GM23248 (cell line): ENCODE measurements at places on chromosomes 6 and 20.
A peak's percentile ranks its signal among the peaks of the same experiment; 100 is the strongest.

DNA sequence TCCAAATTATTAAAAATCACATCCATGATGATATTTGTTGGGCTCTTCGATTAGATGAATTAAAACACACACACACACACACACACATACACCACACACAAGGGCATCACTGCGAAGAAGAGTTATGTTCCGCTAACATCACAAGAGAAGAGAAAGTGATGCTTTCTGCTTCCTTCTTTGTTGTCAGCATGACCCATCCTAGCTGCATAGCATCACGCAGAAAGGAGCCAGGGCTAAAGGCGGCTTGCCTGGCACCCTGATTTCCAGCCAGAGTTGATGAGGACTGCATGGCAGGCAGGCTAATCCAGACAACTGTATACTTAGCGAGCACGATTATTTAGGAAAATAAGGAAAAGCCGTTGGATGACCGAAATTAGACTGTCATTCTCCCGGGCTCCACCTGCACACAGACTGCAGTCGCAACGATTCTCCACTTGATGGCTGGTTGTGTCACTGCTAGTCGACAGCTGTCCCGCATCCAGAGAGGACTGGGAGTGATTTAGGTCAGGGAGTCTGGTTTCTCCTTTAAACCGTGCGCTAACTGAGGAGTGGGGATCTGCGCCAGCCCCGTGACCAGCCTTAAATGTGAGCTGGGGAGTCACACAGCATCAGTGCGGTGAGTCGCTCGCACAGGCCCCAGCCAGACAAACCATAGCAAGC lies 70.6 kb upstream of the SOX4 start:
- DNase-seq, result no peak

- no peak for DNase-seq
Observed at GRCh38 chr6:142695016-142695415, 250.0 kb downstream of the HIVEP2 start.

- DNase-seq, result no peak
Observed at GRCh38 chr20:4216866-4217265, 201.5 kb upstream of the RNF24 start.

DNA sequence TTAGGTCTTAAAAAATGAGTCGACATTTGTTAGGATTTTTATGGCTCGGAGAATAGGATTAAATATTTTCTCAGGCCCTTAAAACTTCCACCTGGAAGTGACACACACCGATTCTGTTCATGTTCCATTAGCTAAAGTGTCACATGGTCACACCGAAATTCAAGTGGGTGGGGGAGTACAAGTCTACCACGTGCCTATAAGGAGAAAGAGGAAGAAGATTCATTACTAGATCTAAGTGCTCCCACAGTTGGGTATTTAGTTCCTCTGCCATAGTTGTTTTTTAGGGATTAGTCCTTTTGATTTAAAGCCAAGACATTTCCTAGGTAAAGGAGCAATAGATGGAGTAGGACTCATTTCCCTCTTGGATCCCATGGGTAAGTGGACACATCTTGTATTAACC lies 4.9 kb upstream of the TOX2 start:
- DNase-seq, result no peak

DNA sequence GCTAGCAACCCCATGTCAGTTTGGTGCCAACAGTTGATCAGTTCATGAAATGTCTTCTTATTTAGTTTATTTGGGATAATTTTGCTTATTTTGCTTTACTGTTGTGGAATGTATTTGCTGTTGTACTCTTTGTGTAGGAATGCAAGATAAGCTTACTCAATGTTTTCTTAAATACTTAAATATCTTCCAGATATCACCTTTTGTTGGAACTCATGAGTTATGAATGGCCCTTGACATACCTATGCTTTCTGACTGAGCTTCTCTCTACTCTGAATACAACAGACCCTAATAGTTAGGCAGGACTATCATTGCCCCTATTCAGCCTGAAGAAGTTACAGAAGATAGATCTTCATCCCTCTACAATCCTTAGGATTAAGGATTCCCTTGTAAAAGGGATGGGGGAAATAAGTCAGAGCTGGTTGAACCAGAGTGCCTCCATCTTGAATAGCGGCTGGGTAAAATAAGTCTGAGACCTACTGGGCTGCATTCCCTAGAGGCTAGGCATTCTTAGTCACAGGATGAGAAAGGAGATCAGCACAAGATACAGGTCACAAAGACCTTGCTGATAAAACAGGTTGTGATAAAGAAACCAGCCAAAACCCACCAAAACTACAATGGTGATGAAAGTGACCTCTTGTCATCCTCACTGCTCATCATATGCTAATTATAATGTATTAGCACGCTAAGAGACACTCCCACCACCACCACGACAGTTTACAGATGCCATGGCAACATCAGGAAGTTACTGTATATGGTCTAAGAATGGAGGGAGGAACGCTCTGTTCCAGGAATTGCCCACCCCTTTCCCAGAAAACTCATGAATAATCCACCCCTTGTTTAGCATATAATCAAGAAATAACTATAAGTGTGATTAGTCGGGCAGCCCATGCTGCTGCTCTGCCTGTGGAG lies 196.9 kb downstream of the AKAP7 start:
- DNase-seq, result no peak

DNA sequence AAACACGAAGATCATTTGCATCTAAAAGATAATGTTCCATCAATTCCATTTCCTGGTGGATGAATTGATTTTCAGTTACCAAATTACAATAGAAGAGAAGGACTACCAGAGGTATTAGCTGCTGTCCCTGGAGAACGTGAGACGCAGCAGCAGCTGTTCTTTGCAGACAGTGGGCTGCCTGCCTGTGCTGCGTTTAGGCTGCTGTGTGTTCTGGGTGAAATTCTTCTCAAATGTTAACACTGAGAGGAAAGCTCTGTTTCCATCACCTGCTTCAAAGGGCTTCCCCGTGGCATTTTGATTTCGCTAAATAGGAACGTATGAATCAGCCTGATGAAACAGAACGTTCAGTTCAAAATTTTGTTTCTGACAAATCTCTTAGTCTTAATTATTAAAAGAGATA lies 362.2 kb downstream of the C6orf118 start:
- DNase-seq, result no peak

GRCh38 chr20:1535420-1536175 lies 21.9 kb downstream of the SIRPD start:
- DNase-seq, result no peak

DNA sequence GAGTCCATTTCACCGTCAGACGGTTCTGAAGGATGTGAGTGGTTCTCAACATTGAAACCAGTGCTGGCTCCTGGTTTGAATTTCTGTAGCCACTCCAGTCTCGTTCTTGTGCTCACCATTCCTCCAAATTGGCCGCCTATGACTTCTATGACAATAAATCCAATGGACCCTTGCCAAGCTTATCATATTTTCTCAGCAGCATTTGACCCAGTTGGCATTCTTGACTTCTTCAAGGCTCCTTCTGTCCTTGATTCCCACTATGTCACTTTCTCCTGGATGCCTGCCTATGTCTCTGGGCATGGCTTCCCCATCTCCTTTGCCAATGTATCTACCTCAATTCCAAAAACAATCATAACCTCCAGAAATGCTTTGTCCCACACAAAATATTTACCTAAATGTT lies 756.0 kb upstream of the NRSN1 start:
- DNase-seq, result no peak

DNA sequence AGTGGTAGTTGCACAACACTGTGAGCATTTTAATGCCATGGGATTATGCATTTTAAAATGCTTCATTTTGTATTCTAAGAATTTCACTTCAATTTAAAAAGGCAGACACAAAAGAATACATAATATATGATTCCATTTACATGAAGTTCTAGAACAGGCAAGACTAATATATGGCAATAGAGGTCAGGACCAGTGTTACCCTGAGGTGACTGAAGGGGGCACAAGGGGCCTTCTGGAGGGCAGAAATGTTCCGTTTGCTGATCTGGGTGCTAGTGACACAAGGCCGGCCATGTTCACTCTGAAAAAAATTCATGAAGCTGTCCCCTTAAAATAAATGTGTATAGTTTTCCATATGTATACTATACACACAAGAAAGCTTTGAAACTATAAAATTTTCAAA lies 28.5 kb downstream of the TASP1 start:
- DNase-seq, result no peak

DNA sequence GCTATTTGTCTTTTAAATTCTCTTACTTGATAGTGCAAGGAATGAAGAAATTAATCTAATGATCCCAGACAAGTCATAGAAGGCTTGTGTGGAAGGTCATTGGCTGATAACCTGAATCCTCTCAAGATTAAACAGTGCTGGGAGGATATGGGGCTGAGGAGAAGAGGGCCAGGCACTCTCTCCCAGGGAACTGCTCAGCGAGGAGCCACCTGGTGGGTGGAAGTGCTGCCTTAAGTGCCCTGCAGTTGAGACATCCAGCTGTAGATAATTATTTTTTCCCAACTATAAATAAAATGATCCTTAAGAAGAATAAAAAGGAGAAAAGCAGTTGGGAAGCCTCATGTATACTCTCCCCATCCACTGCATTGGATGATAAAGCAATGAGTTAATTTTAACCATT lies 47.9 kb downstream of the BTBD3 start:
- peak; percentile 11 for DNase-seq

DNA sequence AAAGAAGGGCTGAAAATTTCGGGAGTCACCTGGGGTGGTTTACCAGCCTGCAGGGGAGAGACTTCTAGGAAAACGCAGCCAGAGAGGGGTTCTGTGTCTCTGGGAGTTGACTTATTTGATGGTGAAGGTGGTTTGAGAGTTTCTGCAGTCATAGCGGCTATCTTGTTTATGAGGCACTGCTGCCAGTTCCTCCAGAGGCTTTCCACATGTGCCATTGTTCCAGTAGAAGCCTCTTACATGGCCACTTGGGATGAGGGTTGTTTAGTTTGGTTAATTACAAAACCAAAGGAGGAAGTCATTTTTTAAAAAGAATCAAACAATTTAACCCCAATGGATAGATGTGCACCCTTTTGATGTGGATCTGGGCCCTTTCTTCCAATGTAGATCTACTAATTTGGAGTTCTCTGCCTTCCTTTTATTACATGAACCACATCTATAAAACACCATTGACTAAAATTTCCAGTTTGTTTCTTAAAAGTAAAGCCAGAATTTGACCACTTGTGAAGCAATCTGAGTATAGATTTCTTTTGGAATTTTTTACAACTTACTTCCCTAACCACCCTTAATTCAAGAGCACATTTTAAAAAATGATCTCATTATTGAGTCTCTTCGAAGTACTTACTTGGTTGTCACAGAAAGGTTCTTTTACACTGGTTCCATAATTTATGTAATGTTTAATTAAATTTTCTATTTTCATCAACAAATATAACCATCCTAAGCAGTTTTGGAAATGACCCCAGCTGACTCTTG lies 97.6 kb downstream of the TCP11 start:
- no peak for DNase-seq

DNA sequence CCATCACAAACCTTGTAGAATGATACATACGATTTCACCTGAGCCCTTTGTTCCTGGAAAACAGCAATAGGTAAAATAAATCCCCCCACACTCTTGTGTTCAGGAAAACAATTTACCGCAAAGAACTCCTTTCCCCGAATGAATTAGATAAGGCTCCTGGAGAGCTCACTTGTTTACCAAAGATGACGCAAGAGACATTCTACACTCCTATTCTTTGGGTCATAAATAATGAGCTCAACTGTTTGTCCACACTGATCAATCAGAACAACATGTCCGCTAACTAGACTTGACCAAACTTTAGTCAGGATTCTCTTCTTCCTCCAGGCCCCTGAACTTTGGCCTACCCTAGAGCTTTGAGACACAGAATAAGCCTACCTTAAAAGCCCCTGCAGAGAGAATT lies 271.9 kb upstream of the OPRM1 start:
- no peak for DNase-seq

GRCh38 chr6:140101818-140102217 lies 727.4 kb upstream of the CITED2 start:
- no peak for DNase-seq

DNA sequence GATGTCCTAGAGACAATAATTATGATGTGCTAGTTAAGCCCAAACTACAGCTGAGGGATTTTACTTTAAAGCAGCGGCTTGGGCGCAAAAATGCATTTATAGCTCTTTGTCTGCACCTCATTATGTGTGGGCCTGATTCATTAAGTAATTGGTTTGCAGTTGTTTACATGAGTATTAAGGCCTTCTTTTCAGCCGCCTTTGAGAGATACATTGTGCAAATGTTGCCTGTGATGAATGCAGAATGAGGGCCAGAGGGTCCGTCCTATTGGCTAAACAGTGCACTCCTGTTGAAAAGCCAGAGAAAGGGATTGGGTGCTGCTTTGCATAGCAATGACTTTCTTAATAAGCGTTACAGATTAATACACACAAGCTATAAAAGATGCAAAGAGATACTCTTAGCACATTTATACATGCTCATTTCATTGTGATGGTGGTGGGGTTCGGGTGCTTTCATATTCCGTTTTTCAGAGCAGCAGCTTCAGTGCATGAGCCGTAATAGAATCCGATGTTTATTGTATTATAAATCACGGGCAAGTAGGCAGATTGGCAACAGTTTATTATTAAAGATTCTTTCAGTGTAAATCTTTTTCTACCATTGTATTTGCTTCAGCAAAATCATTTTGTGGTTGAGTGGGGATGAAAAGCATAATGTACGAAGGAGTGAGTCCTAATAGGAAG lies 68.2 kb upstream of the XRN2 start:
- no peak for DNase-seq

- peak; percentile 74 for DNase-seq
Observed at GRCh38 chr20:44683263-44684046, 31.7 kb upstream of the CCN5 start.

GRCh38 chr6:147695819-147696218 lies 187.3 kb downstream of the SAMD5 start:
- DNase-seq, result no peak

DNA sequence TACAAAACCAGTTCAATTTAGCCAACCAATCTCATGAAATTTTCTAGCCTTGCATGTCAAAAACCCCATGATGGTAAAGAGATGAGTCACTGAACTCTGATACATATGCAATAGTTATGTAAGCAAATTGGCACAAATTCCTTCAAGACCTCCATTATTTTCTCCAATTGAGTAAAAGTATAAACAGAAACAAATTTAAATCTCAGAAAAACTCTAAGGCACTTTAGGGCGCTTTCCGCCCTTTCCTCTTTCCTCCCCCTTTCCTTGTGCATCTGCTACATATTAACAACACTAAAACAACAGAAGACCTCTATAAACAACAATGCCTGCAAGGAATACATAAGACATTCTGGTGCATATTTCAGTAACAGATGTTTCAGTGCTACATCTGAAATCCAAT lies 48.5 kb downstream of the KIF13A start:
- peak; percentile 69 for DNase-seq

DNA sequence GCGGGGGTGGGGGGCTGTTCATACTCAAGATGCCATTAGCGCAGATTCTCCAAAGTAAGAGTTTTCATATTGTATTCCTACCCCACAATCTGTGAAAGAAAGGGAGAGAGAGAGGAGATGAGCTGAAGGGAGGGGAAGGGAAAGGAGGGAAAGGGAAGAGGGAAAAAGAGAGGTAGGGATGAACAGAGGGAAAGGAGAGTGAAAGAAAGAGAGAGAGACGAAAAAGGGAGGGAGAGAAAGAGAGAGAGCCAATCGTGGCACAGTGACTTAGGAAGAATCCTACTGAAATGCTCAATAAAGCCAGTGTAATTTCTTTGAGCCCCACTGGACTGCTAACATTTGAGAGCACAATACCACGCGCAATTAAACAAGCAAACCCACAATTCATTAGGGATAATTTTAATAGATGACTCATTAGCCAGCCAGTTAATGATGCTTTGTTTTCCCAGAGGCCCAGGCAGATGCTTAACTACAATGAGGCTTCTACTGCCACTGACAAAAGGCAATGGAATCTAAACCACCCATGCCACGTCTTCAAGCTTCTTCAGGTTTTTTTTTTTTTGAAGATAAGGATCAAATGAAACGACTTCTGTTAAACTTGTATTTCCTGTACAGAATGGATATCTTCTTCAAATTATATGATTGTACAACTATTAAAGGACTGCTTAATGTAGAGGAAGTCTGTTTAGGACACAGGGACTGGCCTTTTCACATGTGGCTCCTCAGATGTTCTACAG lies 306.8 kb downstream of the FOXC1 start:
- DNase-seq, result peak; percentile 90
